ENCODE measurements at places on chromosomes 1 and 21.
A peak's percentile ranks its signal among the peaks of the same experiment; 100 is the strongest.

- no peak for DNase-seq
These were observed 55.9 kb downstream of the TIAM1 start for GRCh38 chr21:31288191-31288590.

DNA sequence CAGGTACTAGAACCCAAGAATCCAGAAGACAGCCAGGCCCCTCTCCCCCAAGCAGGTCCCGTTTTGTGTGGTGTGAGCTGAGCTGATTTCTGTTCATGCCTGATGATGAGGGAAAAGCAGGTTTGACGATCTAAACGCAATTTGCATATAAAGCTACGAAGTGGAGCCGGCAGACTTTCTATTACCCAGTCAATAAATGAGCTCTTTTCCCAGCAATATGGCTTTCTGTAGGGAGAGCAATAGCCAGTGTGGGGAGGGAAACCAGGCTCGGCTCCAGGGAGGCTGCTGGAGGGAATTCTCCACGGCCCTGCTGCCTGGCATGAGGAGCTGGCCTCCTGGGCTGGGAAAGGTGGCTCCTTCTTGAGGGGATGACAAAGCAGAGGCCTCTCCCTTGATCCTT, 140.7 kb upstream of the AJAP1 start:
- no peak for DNase-seq

DNA sequence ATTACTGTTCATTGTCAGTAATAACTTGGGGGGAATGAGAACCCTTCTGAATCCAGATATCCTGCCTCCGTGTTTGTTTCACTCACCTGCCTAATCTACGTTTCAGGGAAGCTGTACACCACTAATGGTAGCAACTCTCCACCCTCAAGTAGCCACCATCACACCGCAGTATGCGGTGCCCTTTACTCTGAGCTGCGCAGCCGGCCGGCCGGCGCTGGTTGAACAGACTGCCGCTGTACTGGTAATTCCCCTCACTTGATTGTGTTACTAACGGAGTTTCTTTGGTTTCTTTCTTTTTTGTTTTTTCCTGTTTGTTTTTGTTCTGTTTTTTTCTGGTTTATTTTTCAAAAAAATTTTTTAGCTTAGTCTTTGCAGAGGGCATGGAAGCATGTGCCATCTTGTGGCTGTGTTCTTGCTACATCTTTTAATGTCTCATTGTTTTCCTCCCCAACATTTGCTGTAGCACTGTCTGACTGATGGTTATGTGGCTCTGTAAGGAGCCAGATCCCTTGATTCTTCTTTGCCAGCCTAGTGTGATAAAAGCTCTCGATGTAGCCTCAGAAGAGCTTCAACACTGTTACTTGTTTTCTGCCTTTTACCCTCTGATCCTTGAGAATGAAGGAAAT, 15.9 kb upstream of the OLFML3 start:
- no peak for DNase-seq

- no peak for DNase-seq
These were observed 162.7 kb upstream of the RUNX1 start for GRCh38 chr21:35211782-35212181.

- DNase-seq = no peak
These were observed 342.2 kb downstream of the CAMTA1 start for GRCh38 chr1:7127322-7128075.

- DNase-seq = no peak
These were observed 2.2 kb downstream of the ELOA start for GRCh38 chr1:23745515-23745914.

DNA sequence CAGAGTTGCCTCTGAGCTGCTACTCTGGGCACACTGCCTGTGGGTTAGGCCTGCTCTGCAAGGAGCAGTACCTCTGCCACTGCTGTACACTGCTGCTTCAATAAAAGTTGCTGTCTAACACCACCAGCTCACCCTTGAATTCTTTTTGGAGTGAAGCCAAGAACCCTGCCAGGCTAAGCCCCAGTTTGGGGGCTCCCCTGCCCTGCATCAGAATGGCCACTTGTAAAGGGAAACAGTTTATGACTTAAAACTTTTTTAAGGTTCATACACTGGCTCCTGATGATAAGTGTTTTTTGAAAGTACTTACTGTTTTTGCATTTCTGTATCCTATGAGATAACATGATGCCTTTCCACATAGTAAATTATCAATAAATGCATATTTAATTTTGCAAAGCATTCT, 310.0 kb downstream of the LMO4 start:
- DNase-seq = no peak

- DNase-seq = no peak
These were observed 196.1 kb upstream of the FGGY start for GRCh38 chr1:59100708-59101374.

DNA sequence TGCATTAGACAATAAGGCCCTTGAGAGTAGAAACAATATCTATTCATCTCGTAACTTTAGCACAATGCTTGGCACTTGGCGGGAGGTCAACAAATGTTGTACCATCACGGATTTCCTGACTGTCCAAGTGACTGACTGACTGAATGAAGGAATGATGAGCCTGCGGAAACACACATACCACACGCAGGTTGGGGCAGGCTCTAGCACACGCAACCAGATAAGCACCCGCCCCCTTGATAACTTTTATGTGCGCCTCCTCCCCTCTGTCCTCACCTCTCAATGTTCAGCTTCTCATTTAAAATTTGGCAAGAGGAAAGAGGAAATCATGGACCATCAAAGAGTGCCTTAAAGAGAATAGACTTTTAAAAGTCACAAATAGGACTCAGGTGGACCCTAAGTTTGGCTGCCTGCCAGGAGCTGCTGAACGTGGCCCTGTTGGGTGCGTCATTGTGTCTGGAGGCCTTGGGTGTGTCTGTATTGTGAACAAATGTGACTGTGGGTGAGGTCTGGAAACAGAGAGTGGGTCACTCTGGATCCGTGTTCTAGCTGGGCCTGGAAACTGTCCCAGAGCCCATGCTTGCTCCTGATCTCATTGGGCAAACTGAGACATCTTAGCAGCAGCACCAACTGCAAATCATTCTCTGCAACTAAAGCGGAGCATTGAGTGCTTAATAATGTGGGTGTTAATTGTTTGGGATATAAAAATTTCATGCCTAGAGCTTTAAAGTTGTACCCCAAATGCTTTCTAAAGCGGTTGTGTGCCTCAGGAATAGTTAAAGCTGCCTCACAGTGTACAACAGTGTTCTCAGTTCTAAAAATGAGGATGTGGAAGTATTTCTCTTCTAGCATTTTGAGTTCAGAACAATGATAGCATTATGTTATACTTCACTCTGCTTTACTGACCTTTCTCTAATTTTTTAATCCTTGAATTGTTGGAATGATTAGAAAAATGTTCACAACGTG, 47.6 kb upstream of the ABCG1 start:
- DNase-seq = no peak

DNA sequence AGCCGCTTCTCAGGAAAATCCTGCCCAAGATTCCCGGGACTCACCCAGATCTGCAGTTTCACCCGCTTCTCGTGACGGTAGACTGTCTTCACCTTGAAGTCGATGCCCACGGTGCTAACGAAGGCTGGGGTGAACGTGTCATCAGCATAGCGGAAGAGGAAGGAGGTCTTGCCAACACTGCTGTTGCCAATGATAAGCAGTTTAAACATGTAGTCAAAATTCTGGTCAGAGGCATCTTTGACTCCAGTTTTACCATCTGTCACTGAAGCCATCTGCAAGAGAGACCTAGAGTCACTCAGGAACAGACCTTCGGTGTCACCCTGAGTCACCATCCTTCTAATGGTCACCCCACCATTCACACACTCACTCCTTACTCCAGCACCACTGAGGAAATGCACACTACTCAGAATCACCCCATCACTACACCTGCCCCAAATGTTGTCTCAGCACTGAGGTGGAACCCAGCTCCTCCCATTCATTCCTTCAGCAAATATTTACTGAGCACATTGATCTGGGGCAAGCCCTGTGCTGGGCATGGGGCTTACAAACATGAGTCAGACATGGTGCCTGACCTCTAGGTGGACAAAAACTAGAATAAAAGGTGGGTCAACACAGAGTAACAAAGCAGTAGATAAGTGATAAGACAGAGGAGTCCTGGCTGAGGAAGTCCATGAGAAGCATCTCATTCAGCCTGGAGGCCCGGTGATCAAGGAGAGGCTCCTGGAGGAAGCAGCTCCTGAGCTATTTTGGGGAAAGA, 13.5 kb downstream of the RAB3B start:
- DNase-seq = no peak

DNA sequence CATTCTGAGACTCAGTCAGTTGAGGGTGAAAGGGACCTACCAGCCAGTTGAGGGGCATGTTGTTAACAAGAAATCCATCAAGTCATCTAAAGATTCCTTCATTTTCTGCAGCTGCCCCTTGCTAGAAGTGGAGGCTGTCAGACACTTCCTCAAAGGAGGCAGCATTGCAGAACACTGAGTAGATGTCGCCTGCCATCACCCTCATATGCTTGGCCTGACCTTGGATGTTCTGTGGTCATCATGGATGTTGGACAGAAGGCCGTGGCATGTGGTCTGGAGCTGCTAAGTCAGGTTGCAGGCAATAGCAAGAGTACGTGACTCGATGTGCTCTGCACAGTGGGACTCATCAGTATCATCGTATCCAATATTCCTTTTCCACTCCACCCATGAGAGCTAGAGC, 70.6 kb downstream of the GATAD2B start:
- DNase-seq = no peak

DNA sequence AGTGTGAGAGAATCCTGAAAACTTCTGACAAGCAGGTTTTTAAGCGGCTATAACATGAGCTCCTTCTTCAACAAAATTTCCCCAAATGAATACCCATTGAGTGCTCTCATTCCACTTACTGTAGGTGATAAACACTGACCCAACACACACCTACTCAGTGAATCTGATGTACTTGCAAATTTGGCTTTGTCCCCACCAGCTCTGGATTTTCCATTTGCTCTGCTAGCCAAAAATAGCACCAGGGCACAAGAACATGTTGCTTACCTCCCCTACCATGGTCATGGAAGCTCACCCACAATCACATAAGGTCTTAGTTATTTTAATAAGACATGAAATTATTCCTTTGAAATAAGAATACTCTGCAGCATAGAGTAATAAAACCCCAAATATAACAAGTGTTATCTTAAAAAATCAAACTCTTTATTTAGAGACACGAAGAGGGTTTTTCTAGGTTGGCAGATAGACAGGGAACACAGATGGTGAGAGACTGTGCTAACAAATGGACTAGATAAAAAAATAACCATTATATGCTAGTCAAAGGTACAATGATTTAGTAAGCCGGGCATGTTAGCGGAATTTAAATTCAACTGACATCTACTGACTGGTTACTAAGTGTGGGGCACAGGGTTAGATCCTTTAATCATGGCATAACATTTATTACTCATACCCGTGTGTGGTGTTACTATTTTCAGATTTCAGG, 291.9 kb downstream of the KCNH1 start:
- no peak for DNase-seq

DNA sequence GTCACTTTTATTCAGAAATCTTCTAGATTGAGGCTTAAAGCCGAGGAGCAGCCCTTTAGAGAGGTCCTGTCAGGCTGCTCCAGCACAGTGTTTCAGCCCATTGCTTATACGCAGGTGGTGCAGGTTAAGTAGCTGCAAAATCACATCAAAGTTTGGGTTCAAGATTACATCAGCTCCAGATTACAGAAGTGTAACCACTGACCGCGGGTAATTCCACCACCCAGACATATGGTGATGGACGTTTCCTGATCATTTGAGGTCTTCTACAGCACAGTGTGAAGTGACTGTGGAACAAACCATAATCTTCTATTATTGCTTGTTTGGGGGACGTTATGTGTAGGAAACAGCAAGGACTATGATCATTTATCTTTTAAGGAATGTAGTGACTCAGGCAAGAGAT, 11.8 kb downstream of the C1orf115 start:
- DNase-seq = no peak

- peak; percentile 85 for DNase-seq
These were observed 16.0 kb downstream of the DISC1 start for GRCh38 chr1:231642618-231643017.

GRCh38 chr1:209104646-209105045, 478.9 kb upstream of the CAMK1G start:
- no peak for DNase-seq

- no peak for DNase-seq
These were observed 600 bp downstream of the ASTN1 start for GRCh38 chr1:177163844-177164379.

DNA sequence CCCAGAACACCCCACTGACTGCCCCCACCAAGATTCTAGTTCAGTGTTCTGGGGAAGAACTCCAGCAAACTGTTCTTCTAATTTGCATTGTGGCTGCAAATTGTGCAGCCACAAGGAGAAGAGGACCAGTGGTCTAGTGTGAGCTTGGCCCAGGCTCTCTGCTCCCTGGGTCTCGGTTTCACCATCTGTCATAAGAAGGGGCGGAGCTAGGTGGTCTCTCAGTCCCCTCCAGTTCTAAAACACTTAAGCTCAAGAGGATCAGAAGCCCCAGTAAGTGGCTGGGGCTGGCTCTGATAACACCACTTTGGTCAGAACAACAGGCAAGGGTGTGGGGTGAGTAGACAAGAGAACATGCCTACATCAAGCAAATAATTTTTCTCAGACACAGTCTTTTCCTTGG, 99.9 kb downstream of the BEND5 start:
- no peak for DNase-seq

DNA sequence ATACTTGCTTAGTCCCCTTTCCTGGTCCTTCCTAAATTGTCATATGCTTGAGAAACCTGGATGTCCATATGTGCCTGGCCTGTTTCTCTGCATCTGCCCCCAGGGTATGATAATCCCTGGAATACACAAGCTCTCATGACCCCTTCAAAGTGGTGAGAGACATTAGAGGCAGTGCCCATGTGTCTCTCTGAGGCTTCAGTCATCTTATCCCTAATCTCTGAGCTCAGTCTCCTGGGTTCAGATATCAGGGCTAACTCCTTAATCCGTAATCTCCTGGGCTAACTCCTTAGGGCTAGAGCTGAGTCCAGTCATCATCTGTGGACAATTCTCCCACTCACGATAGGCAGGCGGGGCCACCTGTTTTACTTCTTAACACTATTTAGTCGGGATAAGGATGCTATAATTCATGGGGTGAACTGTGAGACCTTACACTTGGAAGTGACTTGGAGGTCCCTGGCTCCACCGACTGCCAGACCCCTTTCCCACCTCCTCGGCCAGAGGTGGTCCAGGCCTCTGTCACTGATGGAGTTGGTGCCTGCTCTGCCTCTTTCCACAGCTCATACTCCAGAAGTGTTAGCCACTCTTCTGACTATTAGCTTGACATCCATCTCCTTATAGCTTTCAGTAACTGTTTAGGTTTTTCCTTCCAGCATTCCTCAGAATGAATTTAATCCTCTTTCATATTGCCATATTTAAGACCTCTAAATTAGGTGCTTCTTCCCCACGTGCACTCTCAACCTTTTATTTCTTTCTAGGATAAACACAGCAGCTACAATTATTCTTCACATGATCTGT, 22.7 kb downstream of the CCN1 start:
- DNase-seq = no peak

GRCh38 chr1:15296585-15297321, 49.7 kb downstream of the FHAD1 start:
- DNase-seq = no peak

Data from spinal cord (tissue), 10 donors.